AG08395 (cell line): ENCODE measurements at places on chromosomes 1 and 21.

- no peak for DNase-seq
These were observed 96.1 kb upstream of the PRMT6 start for GRCh38 chr1:106960412-106960811.

- DNase-seq, result peak; percentile 77
These were observed 8.6 kb upstream of the EDN2 start for GRCh38 chr1:41493117-41493536.

DNA sequence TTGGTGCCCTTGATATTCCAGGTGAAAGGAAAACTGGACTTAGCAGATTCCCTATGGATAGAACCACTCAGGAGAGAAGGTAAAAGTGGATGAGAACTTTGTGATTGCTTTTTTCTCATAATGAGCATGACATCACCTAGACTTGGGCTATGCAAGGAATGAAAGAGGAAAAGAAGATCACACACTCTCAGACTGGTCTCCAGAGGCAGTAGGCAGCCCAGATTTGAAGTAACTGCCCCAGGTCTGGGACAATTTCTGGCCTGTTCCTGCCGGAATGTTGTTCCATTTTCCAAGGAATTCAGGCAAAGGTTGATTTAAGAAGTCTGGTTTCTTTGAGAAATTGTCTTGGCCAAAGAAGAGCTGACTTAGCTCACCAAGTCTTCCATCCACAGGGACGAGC is 31.7 kb upstream of the USP24 start:
- no peak for DNase-seq

DNA sequence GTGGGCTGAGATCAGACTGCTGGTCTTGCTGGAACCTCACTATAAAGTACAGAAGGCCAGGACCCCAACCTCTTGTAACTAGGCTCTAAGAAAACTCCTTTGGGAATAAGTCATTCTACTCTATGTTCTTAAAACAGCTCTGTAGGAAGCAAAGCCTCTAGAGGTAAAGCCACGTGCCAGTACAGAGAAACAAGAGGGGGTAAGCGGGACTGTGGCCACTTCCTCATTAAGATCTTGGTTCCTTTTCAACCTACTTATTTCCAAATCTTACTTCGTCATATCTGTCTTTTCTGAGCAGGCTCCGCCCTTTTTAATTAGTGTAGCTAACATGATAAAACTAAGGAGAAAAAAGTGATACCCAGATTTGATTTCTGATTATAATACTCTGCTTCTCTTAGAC is 3.8 kb downstream of the NCSTN start:
- DNase-seq, result no peak

DNA sequence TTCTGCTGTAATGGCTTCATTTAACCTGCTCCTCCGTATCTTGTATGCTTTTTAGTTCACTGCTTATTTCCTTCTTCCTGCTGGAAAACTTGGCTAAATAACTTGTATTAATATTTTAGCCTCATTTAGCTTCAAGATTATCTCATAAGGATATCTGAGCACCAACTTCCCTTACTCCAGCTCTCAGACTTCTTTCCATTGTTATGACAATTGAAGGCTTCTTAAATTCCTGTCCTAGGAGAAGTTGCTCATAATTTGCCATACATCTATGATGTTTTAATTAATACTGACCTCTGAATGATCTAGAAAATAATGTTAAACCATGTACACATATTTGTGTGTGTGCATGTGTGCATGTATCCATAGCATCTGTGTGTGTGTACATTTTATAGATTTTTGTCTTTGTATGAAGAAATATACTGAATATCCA is 1524.4 kb upstream of the TPTE start:
- DNase-seq, result no peak

GRCh38 chr1:99963041-99963795 is 6.6 kb upstream of the SLC35A3 start:
- peak; percentile 56 for DNase-seq

DNA sequence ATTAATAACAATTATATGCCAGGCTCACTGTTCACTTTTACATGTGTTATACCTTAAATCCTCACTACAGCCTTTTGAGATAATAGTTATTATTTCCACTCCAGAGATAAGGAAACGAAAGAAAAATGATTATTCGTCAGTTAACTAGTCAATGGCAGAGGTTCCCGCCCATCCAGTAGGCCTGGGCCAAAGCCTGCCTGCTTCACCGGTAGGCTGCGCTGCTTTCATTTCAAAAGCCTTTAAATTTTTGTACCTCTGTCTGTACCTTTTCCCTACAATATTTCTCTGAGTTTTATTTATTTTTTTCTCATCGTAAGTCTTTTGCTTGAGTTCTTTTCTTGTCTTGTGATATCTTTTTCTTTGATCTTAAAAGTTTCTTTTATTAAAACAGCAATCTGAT is 3.6 kb downstream of the GPR52 start:
- DNase-seq, result no peak

- peak; percentile 70 for DNase-seq
These were observed 24.3 kb upstream of the DUSP10 start for GRCh38 chr1:221766210-221766609.

- no peak for DNase-seq
These were observed 336.3 kb downstream of the PBX1 start for GRCh38 chr1:164895026-164895912.

GRCh38 chr1:224690576-224690975 is 74.5 kb downstream of the CNIH3 start:
- DNase-seq, result no peak

- DNase-seq, result peak; percentile 11
These were observed 43.8 kb downstream of the CD53 start for GRCh38 chr1:110916669-110917306.

- no peak for DNase-seq
These were observed 15.1 kb downstream of the MIIP start for GRCh38 chr1:12034381-12034801.

DNA sequence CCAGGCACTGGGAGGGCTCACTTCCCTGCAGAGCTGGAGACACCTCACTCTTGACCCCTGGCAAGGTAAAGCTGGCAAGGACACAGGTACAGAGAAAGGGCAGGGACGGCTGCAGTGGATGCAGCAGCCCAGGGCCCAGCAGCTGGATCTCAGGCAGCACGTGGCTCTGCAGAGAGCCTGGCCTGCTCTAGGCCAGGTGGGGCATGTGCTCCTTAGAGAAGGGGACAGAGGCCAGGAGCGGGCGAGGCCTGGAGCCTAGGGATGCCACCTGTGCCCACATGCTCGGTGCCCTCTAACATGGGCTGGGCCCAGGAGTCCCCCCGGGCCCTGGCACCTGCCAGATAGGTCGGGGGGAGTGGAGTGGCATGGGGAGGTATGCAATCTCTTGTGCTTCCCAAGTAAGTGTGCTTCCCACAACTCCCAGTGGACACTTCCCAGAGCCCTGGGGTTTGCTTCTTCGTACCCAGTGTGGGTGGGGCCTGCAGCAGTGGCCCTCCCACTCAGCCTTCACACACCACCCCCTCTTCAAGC is 30.0 kb downstream of the WNT3A start:
- DNase-seq, result no peak

DNA sequence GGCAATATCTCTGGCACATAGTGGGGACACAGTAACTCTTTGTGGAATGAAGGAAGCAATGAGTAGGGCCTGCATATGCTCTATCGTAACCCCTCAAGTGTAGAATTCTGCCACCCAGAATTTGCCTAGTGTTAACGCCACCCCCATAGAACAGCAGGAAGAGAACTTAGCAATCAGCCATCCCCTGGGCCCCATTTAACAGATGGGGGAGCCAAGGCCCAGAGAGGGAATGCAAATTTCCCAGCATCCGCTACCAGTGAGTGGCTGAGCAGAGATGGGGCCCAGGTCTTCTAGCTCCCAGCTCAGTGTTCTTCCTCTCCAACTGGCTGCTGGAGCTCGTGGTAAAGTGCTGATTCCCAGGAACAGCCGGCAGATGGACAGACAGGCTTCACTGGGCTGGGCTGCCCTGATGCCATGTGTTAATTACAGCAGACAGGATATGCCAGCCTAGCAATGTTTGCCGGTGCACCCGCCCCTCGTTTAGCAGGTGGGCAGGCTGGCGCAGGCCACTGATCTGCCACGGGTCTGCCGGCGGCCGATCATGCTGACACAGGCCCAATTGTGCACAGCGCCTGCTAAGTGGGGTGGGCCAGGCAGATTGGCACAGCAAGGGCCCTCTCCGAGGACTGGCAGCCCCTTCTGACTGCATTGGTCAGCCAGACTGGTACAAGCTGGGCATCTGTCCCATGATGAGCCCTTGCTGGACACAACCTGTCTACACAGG is 171.9 kb downstream of the IGSF21 start:
- DNase-seq, result no peak

- no peak for DNase-seq
These were observed 286.6 kb upstream of the FMN2 start for GRCh38 chr1:239805042-239805441.

GRCh38 chr1:235004840-235005391 is 123.7 kb downstream of the TOMM20 start:
- no peak for DNase-seq

DNA sequence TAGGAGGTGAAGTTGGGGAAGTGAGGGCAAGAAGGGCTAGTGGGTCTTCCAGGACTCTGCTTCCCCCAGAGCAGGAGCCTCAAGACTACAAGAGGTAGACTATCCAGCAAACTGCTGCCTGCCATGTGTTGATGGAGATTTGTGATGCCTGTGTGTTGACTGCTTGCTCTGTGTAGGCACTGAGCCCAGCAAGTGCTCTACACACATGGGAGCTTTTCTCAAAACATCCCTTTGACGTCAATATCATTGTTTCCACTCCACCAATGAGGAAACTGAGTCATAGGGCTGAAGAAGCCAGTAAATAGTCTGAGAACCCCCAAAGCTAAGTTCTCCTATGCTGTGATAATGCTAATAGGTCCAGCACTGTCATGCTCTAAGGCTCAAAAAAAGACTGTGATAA is 207.2 kb upstream of the NFIA start:
- DNase-seq, result no peak

DNA sequence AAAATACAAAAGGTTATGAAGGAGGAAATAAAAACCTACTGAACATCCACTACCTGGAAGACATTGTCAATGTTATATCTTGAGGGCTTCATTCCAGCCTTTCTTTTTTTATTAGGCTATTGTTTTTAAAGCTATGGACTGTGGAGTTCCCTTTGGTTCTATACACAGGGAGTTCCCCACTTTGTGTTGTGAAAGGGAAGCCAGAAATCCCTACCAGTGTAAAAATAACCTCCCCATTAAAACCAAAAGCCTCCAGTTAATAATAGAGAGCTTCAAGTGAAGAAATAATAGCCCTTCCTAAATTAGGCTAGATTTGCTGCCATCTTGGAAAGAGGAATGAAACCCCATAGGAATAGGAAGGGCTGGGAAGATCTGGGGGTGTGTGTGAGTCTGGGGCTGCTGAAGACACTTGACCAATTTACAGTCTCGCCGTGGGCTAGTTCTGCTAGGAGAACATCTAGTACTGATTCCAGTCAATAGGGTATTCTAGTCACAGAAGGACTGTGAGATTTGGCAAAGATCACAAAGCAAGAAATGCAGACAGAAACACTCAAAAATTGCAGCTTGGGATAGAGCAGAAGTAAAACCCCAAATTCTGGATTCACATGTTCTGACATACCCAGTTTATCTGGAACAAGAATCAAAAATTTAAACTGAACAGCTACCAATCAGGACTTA is 32.4 kb upstream of the PTGFRN start:
- DNase-seq, result no peak

DNA sequence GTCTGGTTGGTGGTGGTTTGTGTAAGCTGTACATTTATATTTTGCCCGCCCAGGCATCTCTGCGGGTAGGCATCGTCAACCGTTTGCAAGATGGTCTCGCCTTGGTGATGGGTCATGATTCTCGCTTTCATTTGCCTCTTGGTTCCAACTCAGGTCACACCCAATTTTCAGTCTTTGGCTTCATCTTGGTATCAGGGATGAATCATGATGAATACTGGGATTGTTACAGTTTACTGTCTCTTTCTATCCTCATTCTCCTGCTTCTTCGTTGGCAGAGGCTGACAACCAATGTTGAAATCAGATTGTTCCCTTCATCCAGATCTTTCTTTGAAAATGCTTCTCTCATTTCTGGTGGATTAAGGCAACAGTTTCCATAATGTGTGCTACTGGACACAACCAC is 129.7 kb upstream of the KAZN start:
- DNase-seq, result no peak

DNA sequence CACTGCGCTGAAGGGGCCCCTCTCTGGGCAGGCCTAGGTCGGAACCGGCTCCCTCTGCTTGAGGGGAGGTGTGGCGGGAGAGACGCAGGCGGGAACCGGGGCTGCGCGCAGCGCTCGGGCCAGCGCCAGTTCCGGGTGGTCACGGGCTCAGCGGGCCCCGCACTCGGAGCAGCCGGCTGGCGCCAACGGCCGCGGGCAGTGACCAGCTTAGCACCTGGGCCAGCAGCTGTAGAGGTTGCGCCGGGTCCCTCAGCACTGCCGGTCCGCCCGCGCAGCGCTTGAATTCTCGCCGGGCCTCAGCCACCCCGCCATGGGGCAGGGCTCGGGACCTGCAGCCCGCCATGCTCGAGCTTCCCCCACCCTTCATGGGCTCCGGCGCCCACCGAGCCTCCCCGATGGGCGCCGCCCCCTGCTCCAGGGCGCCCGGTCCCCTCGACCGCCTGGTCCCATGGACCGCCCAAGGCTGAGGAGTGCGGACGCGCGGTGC is 254.6 kb downstream of the COL11A1 start:
- no peak for DNase-seq

- no peak for DNase-seq
These were observed 197.5 kb downstream of the ZZZ3 start for GRCh38 chr1:77484926-77485325.

DNA sequence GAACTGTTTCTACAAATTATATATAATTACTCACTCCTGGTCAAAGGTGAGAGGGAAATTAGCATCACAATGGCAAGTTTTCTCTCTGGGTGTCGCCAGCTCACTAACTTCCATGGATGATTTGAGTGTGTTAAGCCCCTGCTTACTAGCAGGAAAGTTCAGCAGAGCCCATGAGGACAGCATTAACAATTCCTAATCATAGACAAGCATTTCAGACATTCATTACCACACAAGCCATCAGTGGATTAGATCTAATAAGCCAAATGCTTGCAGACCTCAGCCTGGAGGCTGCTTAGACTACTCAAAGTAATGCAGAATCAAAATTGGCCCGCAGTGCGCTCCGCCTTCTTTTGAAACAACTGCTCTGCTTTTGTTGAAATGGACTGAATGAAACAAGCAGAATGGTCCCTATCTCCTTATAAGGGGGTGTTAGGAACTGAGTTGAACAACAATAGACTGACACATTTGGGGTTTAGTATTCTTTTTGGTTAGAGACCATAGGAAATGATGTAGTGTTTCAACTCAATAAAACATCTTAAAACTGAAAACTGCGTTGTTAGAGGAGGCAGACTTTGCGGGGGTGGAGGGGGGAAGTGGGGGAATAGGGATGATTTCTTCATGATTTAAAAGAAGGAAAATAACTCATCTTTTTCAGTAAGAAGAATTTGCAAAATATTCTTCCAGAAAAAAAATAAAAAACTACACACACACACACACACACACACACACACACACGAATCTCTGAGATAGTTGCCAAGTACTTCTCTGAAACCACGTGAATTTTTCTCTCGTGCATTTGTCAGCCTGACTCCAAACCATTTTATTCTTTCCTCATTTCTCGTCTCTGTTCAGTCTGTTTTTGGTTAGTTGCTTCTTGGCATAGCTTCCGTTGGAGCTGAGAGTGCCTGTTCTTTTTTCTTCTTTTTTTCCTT is 54.6 kb downstream of the GORAB start:
- peak; percentile 41 for DNase-seq

- DNase-seq, result no peak
These were observed 175.1 kb upstream of the CSF3R start for GRCh38 chr1:36657826-36658225.
